Fibroblast of skin of right biceps (primary cell): ENCODE measurements at places on chromosomes 7 and 10.

GRCh38 chr7:100371561-100372171 is 1.6 kb upstream of the PILRA start:
- no peak for DNase-seq

GRCh38 chr10:33772370-33773252 is 438.1 kb upstream of the NRP1 start:
- DNase-seq: no peak

- no peak for DNase-seq
Observed at GRCh38 chr7:101854084-101854865, 36.8 kb downstream of the CUX1 start.

- no peak for DNase-seq
Observed at GRCh38 chr10:131908151-131908550, 7.3 kb downstream of the PPP2R2D start.

- DNase-seq: peak; percentile 28
Observed at GRCh38 chr10:122182308-122182707, 88.8 kb upstream of the BTBD16 start.

DNA sequence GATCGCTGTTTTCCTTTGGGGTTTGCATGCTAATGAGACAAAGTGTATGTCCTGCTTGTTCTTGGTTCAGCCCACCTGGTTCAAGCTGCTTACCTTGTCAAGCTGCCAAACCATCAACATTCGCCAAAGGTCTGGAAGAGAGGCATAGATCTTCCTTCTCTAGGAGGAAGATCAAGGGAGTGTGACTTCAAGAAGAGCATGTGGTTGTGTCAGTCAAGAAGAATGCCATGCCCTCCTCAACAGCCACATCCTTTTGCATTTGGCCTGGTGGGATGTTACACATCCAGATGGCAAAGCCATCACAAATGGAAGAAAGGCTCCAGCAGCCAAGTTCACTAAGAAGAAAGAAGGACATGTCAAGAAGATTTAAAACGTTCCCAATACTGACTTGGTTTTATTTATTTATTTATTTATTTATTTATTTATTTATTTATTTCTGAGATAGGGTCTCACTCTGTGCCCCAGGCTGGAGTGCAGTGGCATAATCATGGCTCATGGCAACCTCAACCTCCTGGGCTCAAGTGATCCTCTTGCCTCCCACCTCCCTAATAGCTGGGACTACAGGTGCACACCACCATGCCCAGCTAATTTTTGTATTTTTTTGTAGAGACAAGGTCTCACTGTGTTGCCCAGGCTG is 5.1 kb upstream of the PIP4K2A start:
- no peak for DNase-seq

- DNase-seq: no peak
Observed at GRCh38 chr7:149750122-149750845, 23.1 kb downstream of the ZNF467 start.

DNA sequence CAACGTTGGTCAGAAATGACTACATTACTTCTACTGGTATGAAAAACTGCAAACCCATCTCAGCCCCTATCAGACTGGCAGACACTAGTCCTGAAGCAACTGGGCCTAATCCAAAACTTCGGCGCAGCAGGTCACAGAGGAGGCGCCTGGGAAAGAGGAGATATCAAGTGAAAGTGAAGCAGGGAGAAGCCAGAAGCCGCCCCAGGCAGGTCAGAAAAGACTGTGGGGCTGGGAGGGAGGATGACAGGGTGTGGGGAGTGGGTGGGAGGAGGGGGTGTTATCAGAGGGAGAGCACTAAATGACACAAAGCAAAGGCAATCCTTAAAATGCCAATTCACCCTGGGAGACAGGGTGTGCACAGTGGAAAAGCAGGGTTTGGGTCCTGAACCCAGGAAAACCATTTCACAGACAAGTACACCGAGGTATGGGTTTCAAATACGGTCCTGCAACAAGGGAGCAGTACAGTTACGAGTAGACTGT is 731 bp downstream of the CHCHD3 start:
- DNase-seq: peak; percentile 2

- DNase-seq: no peak
Observed at GRCh38 chr7:69962186-69963065, 364.2 kb downstream of the AUTS2 start.

DNA sequence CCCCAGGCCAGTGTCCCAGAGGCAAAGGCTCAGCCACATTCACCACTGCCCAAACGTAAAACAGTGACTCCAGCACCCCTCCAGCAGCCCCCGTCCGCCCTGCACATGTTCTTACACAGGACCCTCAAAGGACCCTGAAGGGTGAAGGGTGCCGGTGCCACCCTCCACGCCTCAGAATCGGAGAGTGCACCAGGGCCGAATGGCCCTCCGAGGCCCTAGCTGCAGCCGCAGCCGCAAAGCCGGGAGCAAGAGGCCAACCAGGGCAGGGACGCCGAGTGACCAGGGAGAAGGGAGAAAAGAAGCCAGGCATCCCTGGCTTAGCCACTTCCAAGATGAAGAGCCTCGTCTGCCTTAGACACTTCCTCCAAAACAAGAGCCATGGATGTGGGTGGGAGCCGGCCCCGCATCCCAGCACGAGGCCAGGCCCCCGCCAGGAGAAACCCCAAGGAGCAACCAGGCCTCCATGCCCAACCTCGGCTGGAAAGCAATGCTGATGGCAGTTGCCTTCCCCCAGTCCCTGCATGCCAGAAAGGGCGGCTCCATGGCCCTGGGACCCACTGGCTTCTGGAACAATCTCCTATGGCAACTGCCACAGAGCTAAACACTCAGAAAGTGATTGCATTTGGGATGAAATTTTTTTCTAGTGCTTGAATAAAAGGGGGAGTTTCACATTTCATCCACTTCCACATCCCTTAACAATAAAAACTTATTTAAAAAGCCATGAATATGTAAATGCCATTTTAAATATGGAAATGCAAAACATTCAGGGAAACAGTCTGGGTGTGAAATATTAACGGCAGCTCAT is 92.3 kb downstream of the MAD1L1 start:
- no peak for DNase-seq

GRCh38 chr10:89873055-89873454 is 171.7 kb downstream of the KIF20B start:
- no peak for DNase-seq

- no peak for DNase-seq
Observed at GRCh38 chr7:38191791-38192190, 13.7 kb downstream of the STARD3NL start.

GRCh38 chr7:110677405-110677804 is 413.5 kb upstream of the LRRN3 start:
- no peak for DNase-seq

GRCh38 chr7:28474640-28475039 is 62.3 kb downstream of the CREB5 start:
- no peak for DNase-seq

DNA sequence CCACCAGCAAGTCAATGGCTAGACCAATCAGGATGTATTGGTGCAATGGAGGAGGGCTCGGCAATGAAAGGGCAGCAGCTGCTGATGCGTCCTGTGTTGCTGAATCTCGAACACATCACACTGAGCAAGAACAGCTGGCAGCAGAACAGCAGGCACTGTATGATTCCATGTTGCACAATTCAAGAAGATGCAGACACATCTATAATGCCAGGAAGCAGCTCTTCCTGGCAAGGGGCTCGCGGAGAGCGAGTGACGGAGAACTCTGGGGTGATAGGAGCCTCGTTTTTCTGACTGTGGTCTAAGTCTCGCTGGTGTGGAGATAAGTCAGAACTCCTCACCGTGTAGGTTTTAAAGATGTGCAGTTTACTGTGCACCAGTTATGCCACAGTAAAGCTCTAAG is 24.8 kb upstream of the PFKP start:
- no peak for DNase-seq

GRCh38 chr7:121027761-121028669 is 39.5 kb downstream of the CPED1 start:
- DNase-seq: peak; percentile 19

- DNase-seq: no peak
Observed at GRCh38 chr10:123463698-123464097, 202.5 kb upstream of the GPR26 start.

- DNase-seq: no peak
Observed at GRCh38 chr7:47181746-47182361, 400.1 kb downstream of the TNS3 start.

DNA sequence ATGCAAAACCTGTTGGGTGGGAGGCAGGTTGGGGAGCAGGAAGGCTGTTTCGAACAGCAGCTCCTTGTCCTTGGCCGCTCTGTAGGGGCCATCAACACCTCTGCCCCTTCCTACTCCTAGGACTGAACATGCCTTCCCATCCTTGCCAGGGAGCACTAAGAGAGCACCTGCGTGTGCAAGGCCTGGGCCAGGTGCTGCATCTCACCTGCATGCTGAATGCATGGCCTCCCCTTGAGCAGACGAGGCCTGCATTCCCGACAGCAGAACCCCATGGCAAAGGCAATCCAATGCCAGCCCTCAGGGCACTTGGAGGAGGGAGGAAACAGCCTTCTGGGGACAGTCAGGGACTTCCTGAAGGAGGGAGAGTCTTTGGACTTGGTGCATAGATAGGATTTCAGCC is 11.0 kb downstream of the VSIR start:
- DNase-seq: no peak

DNA sequence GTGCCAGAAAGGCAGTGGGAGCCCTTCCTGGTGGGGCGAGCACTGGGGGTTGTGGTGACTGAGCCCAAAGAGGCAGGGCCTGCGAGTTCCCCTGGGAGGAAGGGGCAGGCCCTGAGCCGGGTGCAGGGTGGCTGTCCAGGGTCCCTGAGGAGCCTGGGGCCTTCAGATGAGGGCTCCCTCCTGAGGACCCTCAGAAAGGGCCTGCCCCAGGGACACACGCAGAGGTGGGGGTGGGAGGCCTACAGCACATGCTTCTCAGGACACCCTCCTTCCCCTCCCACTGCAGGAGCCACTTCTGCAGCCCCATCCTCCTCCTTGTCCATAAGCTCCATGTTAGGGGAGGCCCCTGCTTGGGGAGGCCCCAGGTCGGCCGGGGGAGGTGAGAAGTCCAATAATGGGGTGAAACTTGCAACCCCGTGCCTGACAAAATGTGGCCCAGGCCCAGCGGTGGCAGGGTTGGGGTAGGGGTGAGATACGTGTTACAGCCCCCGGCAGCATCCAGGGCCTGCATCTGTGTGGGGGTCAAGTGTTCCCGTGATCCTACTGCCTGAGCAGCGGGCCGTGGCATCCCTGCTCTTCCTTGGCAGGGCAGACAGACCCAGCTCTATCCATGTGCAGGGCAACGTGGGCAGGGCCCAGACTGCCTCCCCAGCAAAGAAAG is 31.8 kb upstream of the RET start:
- no peak for DNase-seq

GRCh38 chr7:99559175-99559915 is 903 bp downstream of the ZNF655 start:
- peak; percentile 46 for DNase-seq

DNA sequence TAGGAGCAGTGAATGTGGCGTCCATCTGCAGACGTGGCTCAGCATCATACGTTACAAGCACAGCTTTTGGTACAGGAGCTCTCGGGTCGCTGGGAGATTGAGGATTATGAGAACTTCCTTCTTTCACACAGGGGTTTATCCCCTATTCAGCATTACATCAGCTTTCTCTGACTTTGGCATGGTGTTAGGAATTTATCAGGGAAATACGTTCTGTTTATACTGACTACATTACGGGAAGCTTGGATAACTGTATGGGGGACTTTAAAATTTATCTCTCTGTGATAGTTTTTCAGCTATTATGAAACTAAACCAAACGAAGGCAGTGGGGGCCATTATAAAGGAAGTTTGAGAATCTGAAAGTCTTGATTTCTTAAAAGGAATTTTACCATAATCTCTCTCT is 110.1 kb upstream of the INSYN2A start:
- DNase-seq: no peak
